ENCODE measurements at places on chromosomes 3 and 15.

DNA sequence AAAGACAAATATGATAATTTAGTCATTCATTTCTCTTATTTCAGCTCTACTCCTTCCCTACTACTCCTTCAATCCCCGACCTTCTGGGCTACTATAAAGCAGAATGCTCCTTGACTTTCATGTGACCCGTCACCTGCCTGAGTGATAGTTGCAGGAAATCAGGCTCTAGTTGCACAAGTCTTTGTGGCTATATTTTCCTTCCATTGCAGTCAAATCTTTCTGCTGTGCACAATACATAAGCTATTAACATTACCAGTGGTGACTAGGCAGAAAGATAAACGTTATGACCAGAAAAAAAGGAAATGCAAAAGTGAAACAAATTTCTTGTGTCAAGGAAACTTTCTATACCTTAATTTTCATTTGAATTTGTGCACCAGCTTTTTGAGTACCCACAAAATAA, 2.3 kb downstream of the SUCNR1 start:
- DNase-seq = peak; percentile 54

GRCh38 chr15:68418611-68419161, 13.3 kb downstream of the ITGA11 start:
- peak; percentile 35 for DNase-seq

- DNase-seq = no peak
Measured at GRCh38 chr3:111244760-111245159, 173.1 kb downstream of the NECTIN3 start.

- DNase-seq = no peak
Measured at GRCh38 chr3:127667119-127667681, 5.6 kb upstream of the ABTB1 start.

GRCh38 chr15:74041311-74041756, 41.0 kb downstream of the GOLGA6A start:
- DNase-seq = no peak

DNA sequence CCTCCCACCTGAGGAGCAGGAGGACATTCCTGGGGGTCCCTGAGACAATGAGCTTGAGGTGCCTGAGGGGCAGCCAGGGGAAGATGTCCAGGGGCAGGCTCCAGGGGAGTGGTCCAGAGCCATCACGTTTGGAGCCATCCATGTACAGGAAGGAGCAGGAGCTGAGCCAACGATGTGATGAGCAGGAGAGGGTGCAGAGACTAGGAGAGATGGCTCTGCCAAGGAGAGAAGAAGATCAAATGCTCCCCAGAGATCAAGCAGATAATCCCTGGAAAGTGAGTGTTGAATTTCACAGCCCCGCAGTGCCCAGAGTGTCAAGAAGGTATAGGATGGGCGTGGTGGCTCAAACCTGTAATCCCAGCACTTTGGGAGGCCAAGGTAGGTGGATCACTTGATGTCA, 97.8 kb upstream of the HERC1 start:
- DNase-seq = no peak

GRCh38 chr3:133943639-133944141, 48.0 kb upstream of the RAB6B start:
- no peak for DNase-seq

DNA sequence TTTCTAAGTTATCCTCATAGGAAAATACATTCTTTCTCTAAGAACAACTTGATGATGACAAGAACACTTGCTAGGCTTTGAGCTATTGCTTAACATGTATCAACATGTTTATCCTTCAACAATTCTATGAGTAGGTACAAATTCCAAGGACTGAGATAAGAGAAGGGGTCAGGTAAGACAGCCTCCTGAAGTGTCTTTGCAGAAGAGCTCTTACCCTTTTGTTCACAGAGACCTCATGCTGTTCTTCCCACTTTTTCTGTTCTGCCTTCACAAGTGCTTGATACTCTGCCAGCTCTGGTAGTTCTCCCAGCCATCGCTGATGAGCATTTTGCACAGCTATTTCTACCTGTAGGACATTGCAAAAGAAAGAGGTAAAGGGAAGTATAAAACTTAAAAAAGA, 50.9 kb downstream of the CEP152 start:
- no peak for DNase-seq

DNA sequence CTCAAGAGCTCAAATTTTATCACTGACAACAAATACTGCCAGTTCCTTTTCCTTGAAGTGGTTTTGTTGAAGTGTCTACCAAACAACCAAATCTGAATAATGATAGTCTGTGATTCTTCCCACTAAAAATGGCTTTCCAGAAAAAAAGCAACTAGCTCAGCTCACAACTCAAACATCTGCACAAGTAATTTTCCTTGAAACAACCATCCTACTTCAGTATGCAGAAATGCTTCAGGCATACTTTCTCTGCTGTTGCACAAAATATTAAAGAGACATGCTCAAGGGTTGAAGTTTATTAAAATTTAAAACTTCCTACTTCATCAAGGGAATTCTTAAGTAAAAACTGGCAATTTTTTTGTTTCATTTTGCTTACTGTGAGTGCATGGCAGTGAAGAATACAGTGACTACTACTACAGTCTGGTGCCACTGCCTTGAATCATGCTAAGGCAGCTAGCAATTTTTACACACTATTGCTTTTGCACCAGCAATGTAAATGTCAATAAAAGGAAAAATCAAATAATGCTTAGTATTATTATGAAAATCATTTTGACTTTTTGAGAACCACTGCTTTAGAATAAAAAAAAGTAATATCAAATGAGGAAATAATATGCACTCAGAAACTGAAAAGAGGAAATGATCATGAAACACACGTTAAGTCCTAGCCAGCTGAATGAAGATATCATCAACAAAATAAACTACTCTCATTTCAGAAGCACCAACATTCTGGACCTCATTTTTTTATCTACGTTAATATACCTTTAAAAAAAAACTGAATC, 33.6 kb downstream of the VPS13C start:
- DNase-seq = peak; percentile 42

- no peak for DNase-seq
Measured at GRCh38 chr3:38600551-38600950, 48.9 kb downstream of the SCN5A start.

DNA sequence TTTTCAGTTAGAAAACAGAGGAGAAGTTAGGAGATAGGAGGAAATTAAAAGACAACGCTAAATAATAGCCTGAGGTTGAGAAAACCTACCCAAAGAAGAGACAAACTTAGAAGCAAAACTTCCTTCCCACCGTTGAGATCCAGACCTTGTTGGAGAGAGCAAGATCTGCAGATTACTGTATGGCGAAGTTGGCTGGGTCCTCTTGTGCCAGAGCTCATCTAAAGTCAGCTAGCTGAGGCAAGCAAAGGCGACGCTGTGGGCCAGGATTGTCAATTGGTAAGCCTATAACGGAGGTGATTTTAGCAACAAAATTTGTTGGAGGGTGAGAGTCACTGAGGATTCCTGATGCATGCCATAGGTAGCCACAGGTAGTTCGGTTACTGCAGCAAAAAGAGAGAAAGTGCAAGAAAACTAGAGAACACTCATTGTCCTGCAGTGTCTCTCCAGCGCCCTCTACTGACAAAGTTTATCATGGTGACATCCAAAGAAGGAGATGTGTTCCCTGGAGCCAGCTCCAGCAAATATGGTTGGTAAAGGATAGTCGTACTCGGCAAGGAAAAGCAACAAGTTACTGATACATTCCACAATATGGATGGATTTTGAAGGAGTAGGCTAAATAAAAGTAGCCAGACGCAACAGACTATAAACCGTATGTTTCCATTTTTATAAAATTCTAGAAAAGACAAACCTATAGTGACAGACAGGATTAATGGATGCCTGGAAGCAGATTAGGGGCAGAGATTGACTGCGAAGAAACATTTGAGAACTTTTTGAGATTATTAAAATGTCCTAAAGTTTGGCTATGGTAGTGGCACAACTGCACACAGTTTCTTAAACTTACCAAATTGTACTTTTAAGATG, 9.8 kb upstream of the OR5K4 start:
- peak; percentile 65 for DNase-seq

DNA sequence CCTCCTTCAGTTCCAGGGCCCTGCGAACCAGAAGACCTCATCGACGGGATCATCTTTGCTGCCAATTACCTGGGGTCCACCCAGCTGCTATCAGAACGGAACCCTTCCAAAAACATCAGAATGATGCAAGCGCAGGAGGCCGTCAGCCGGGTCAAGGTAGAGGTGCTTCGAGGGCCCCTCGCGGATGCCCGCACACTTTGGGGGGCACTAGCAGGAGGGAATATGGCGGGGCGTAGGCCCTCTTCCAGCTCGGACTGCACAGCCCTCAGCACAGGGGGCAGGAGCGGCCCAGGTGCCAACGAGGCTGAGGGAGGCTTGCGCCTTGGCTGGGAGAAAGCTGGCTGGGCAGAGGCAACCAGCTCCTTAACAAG, 176.6 kb downstream of the NSMCE3 start:
- DNase-seq = no peak

- DNase-seq = no peak
Measured at GRCh38 chr3:33146791-33147445, 33.1 kb downstream of the CRTAP start.

GRCh38 chr15:66017792-66018487, 148.6 kb downstream of the RAB11A start:
- no peak for DNase-seq

DNA sequence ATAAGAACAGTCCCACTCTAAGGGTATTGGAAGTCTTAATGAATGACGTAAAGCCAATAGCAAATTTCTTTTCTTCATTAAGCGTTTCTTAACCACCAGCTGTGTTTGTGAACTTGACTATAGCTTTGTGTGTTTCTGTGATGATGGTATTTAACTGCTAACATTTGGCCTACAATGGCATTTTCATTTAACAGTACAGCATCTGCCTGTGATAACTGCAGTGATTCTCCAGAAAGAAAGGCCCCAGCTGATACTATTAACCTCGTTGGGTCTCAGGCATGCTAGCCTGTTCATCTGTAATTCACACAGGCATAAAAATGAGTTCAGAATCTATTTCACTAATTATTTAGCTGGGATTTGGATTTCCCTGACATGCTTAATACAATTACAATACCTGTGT, 121.9 kb downstream of the NECTIN3 start:
- no peak for DNase-seq

DNA sequence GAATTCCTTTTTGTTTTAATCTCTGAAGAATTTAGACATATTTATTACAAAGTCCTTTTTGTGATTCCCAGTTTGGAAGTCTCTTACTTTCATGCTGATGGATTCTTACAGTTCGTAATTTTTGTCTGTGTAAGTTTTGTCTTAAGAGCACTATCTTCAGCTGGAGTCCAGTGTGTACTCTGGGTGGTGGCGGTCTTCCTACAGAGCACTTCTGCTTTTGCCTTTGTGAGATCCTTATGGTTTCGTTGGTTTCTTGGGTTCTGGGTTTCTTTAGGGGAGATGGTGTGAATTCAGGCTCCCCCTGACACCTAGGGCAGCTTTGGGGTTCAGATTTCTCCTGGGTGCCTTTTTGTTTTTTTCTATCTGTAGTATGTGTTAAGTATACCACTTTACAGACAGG, 45.3 kb downstream of the PLS1 start:
- DNase-seq = no peak

- no peak for DNase-seq
Measured at GRCh38 chr3:123444023-123444422, 4.9 kb downstream of the ADCY5 start.

DNA sequence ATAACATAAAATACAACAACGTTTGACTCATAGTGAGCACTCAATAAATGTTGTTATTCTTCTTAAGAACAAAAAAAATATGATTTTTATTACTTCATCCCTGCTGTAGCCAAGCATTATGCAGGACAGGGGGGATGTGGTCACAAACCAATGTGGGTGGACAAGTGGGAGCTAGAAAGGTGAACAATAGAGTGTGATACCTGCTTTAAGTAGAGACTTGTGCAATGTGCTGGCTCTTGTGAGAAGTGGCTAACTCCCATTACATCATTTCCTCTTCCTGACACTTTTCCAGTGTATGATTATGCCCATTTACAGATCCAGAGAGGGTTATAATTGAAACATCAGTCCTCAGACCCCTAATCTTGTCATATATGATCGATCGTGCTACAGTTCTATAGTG, 193.6 kb downstream of the UBE2E2 start:
- DNase-seq = no peak

- no peak for DNase-seq
Measured at GRCh38 chr3:193773266-193774220, 180.5 kb downstream of the OPA1 start.

DNA sequence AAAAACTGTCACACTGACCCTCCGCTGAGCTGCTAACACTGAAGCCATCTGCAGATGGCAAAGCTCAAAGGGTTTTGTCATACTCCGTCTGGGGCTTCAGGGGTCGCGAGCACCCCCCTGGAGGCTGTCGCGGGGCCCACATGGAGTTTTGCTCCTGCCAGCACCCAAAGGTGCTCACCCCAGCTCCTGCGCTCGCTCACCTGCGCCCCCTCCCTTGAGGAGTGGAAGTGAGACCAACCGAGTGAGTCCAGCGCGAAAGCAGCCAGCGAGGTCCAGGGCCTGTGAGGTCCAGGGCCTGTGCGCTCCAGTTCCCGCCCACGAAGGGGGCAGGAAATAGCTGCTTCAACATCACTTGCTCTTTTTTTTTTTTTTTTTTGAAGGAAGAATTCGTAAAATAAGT, 208.5 kb downstream of the ROBO2 start:
- no peak for DNase-seq

DNA sequence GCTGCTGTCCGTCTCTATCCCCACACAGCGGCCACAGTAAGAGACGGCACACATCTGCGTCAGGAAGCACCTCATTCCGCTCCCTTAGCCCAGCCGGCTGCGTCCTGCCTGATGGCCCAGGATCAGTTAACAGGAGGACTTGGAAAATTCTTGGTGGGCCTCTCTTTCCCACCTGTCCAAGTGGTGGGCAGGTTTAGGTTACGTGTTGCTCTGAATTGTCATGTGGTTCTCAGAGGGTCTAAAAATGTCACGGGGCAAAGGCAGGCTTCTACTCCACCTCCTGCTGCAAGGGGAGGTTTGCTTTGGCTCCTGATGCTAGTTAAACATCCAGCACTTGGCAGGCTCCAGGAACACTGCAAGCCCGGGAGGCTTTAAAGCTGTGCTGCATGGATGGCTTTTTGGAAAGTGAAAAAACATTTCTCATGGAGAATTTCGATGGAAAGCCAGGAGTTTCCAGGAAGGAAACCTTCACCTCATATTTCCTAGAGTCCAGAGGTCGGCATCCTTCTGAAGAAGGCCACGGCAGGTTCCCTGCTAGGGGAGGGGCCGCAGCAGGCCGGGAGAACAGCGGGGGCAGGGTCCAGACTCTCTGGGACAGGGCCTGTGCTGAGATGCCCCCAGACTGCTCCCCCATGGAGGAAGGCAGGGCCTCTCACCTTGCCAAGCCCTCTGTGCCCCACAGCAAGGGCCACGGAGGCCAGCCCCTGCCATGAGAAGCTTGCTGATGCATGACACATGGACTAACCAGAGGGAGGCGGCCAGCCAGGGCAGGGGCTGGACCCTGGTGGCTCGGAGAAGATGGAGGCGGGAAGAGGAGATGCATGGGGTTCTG, 10.8 kb downstream of the CTSH start:
- no peak for DNase-seq

DNA sequence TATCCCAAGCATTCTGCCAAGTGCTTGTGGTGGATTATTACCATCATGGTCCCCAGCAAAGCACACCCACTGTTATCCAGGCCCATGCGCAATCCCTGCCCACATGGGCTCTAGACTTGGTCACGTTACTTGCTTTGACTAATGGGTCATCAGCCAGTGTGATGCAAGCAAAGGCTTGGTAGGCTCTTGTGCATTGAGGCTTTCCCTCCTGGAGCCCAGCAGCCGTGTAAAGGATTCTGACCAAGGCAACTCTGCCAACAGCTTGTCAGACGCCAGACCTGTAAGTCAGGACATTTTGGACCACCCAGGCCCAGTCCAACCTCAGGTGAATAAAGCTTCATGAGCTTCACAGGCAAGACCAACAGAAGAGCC, 93.9 kb downstream of the ABHD5 start:
- DNase-seq = no peak
